ENCODE measurements at places on chromosomes 3 and 15.

GRCh38 chr15:78879517-78880241 lies 7.0 kb downstream of the MORF4L1 start:
- DNase-seq, result no peak

DNA sequence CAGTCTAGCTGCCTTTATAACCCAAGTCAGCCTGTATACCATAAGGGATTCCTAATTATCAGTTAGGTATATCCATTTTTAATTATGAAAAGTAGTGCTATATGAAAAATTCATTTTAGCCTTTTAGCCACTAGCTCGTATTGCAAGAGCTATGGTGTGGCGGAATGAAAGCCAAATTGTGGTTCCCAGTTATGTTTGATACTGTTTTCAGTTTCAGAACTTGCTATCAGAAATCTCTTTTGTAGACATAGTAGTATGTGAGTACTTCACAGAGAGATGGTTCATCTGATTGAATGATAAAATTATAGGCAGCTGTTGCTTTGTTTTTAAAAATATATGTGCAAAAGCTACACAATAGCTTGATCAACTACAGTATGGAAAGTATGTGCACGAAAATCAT lies 134.6 kb downstream of the SLC25A26 start:
- DNase-seq, result no peak

DNA sequence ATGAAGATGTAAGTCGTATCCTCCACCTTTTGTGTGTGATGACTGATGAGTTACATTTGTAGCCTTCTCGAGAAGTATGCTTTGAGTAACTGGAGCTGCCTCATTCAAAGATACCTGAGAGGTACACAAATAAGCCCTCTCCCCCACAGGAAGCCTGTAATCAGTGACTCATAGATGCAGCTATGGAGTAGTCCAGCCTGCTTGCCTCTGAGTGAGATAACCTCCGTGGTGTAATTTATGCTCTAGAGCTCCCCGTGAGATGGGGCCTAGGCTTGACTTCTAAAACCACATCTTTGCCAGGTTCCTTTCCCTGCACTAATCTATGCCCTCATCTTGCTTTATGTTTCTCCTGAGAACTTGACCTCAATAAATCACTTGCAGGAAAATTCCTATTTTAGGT lies 291.7 kb downstream of the SUCLG2 start:
- DNase-seq, result no peak

DNA sequence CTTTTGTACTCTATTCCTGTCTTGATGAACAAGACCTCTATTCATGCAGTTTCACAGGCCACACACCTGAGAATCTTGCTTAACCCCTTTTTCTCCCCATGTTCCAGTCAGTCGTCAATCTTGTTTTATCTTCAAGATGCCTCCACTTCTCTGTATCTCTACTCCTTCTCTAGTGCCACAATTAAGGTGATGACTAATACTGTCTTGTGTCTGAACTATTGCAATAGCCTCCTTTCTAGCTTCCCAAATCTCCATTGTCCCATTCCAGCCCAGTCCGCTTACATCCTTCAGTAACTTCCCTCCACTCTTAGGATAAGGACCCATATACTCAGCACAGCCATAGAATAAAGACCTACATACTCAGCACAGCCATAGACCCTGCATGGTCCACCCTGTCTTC lies 24.7 kb downstream of the CHST14 start:
- DNase-seq, result no peak

DNA sequence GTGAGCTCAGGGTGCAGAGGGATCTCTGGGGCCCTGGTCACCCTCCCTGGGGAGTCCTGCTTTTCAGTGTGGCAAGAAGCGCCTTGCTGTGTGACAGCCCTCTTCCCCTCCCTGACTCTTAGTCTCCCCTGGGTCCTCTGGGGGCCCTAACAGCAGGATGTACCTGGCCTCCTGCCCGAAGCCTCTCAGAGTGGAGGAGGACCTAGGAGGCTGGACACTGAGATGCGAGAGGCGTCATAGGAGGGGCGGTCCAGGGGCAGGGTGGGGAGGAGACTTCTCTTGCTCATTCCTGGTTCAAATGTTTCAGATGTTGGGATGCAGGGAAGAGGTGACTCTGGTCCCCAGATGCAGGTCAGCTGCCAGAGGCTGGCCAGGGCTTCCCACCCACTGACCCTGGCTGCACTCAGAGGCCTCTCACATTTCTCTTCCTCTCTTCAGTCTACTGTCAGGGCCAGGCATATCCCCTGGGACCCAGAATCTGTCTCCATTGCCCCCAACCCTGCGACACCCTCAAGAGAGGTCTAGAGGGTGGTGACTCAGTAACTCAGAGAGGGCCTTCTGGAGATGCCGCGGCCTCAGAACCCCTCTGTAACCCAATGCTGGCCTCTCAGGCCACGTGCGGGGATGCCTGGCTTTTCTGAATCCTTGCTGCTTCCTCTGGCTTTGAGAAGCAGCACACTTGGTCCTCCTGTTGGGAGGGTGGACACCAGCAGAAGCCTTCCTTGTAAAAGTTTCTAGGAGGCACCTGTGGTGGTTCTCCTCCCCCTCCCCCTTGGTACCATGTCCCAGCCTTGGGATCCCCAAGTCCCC lies 25.9 kb downstream of the SNX33 start:
- no peak for DNase-seq

DNA sequence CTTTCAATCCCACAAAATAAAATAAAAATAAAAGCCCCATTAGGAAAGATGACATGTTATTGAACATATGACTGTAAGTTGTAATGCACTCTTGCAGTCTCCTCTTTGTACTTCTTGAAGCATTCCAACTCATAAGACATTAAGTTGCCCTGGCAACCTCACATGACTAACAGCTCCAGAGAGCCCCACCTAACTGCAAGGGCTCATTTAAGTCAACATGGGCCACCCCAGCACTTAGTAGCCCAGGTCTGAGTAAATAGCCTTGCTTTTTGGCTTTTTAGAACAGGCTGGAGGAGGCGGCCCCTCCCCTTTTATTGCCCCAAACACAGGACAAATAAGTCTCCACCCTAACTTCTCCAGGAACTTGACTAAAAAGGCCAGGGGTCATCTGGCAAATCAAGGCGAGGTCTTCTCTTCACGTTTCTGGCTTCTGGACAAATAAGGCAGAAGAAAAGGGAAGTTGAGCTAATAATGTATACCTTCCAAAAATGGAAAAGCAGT lies 135.1 kb downstream of the TMCO5A start:
- DNase-seq, result no peak

DNA sequence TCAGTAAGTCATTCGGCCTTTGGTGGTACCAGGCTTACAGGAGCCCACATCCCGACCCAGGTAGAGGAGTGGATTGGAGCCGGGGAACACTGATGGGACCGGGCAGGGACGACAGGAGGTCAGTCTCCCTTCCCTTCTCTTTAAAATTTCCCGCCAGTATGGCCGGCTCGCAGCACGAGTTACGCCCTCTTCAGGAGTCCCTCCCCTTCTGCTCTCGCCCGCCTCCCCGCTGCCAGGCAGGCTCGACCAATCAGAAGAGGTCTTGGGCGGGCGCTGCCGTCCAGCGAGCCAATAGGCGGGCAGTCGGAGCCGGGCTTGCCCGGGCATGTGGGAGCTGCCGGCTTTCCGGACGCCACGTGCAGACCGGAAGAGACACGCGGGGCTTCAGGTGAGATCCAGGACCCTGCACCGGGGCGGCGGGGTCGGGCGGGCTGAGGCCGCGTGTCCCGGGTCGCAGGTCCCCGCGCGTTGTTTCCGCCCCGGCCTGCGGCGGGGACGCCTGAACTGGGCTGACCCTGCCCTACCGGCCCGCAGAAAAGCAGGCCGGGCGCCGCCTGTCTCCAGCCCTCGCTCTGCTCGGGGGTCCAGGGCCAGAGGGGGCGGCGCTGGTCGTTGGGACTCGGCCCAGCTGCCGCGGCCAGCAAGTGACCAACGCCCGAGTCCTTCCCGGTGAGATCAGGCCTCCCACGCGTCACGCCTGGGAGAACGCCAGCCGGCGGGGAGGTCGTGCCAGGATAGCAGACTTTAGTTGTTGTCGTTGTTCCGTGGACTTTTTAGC lies at the start of gene AEN:
Gene AEN, plus strand, starts transcription at position 346 of the 778 bp plus-strand sequence. CDS start 4,870 bp downstream, outside the sequence.
- peak; percentile 90 for DNase-seq

DNA sequence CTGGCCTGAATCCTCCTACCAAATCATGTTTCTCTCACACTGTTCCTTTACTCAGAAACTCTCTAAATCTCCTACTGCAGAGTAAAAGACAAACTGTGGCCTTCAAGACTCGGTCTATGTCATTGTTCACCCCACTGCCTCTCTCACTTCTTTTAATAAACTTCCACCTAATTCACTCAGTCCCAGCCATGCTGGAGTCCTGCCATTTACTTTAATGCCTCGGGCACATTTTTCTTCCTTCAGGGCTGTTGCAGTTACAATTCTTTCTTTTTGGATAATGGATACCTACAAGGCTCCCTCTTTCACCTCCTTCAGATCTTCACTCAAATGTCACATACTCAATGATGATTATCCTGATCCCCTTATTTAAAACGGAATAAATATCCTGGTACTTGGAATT lies 955.6 kb downstream of the ROBO1 start:
- no peak for DNase-seq

- no peak for DNase-seq
Observed at GRCh38 chr3:4501437-4501836, 8.3 kb downstream of the ITPR1 start.

GRCh38 chr3:98657457-98657856 lies 64.0 kb upstream of the CPOX start:
- DNase-seq, result peak; percentile 29

DNA sequence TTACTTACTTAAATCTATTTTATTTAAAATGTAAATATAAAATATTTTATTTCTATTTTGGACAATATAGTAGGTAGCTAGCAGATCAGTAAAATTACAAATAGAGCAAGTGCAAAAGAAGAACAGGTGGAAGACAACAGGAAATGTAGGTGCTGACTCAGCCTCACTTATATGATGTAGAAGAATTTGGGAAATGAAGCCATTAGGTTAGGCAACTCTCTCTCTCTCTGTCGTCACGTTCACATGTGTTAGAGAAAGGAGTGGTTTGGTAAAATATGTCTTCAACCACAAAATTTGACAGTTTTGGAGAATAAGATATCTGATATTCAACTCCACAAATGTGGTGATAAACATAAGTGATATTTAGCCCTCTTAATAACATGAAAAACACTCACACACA lies 532.5 kb upstream of the KCNMB2 start:
- DNase-seq, result no peak

GRCh38 chr15:63288342-63288741 lies 10.9 kb downstream of the APH1B start:
- no peak for DNase-seq

- no peak for DNase-seq
Observed at GRCh38 chr3:157220883-157221282, 60.9 kb upstream of the CCNL1 start.

- DNase-seq, result no peak
Observed at GRCh38 chr15:70156671-70157271, 59.1 kb upstream of the TLE3 start.

Data from stimulated activated CD4-positive, alpha-beta T cell treated with anti-CD3 and anti-CD28 coated beads, Interleukin-15, amount 100 ng/mL, for 1 hour (primary cell).